NCI-H187 treated with DMSO at 0.1 percent for 48 hours (cell line): ENCODE measurements at places on chromosomes 6 and 20.

DNA sequence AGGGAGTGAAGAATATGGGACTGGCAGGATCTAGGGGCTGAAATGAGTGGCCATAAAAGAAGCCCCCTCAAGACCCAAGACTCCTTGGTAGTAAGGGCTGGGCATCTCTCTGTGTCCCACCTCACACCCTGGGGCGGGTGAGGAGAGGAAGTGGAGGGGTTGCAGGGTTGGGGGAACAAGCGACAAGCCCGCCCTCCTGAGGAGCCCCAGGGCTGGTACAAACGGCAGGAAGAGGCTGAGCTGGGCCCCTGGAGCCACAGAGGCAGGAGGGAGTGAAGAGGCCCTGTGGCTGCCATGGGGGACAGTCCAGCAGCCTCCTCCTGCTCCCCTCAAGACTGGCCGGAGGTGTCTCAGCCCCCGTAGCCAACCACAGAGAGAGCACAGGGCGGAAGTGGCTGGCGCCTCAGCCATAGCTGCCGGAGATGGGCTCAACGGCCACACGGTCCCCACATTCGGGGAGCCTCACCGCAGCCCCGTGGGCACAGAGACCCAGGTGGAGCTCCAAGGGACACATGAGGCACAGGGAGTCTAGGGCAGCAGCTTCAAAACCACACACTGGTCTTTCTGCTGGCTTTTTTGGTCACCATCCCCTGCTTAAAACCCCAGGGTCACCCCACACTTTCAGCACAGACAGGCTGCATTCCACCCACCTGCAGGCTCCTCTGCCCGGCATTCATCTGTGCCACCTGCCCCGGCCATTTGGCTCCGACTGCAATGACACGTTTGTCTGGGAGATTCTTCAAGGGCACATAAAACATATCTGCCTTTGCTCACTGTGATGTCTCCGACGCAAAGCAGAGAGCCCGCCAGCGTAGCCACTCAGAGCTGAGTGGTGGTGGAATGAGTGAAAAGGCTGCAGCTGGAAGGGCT lies 524 bp downstream of the C20orf203 start:
- DNase-seq, result no peak

DNA sequence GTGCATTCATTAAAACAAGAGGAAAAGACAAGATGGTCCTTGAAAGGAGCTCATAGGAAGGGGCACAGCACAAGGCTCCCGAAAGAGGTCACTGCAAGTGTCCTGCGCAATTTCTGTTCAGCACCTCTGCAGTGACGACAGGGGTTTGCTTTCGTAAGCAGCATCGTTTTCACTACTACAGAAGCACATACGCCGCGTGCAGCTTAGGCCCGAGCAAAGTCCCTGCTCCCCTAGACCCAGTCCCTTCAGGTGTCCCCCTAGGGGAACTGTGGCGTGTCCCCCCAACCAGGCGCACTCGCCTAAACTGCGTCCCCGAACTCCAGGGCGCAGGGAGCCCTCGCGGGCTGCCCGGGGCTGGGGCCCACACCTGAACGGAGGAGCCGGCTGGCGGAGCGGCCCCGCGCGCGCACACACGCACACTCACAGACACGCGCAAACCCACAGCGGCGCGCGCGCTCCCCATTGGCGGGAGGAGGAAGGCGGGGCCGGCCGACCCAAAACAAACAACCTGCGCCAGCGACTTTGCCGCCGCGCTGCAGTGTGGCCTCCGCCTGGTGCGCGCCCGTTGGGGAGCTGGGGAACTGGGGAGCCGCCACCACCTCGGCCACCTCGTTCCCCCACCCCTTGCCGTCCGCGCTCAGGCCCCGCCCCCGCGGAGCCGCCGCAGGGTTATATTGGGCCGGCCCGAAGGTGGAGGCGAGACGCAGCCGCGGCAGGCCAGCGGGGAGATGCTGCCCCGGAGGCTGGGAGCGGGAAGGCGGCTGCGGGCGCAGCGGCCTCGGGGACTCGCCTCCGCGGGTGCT lies at the start of gene FOXQ1:
Gene FOXQ1, plus strand, starts transcription at position 699 of the 803 bp plus-strand sequence. CDS start 607 bp downstream, outside the sequence.
- no peak for DNase-seq

GRCh38 chr20:10578607-10579006 lies 95.2 kb downstream of the JAG1 start:
- DNase-seq, result no peak

- no peak for DNase-seq
Observed at GRCh38 chr6:162770955-162771354, 43.2 kb downstream of the PACRG start.

DNA sequence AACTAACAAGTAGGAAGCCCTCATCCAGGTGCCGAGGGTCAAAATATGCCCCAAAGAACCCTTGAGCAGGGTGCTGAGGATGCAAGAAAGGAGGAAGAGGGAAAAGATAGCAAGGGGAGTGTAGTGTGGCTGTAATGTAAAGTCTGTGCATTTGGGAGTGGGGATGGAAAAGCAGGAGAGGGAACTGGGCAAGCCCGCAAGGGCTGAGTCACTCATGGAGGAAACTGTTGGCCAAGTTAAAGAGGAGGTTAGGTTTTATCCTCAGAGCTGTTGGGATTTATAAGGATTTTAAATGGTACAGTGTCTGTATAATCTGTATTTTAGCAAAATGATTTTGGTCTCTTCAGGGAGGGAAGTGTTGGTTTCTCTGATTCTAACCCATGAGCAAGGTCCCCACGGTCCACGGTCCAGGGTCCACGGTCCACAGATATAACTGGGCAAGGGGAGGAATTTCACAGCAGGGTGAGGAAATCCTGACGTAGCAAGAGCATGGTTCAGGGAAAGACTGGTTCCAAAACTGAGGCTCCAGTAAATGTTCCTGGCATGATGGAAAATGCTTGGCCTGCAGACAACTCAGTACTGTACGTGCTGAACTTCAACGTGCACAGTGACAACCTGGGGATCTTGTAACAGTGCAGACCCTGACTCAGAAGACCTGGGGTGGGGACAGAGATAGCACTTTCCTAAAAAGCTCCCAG lies 759.8 kb downstream of the PTPRT start:
- DNase-seq, result no peak

DNA sequence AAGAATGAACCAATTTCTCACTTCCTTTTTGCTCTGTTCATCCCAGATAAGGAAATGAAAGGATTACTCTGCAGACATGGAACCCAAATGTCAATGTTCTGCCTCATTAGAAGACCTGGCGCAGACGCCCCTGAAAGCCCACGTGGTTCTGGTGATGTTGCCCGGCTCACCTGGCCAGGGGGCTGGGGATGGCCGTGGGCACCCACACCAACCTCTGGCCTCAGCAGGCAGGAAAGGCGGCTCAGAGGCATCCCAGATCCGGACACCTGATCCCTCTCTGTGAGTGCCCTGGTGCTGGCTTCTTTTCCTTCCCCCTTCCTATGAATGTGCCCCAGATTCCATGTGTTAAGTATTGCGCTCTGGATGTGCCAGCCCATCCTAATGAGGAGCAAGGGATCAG lies 33.6 kb downstream of the CDH4 start:
- no peak for DNase-seq

- DNase-seq, result no peak
Observed at GRCh38 chr6:106617302-106617701, 12.0 kb downstream of the RTN4IP1 start.

- DNase-seq, result no peak
Observed at GRCh38 chr6:73547036-73547435, 26.2 kb upstream of the EEF1A1 start.

DNA sequence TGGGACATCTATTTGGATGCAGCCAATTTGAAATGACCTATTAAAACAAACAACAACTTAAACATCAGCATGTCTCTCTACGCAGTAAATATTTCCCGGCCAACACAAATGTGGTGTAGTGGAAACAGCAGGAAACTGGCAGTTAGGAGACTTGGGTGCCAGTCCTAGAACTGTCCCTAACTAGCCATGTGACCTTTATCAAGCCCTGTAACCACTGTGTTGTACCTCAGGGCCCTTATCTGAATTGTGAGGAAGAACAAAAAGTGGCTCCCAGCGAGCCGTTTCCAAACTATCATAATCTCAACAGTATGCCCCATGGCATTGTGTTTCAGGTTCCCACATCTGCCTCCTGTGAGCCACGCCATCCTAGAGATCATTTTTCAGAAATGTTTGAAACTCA lies 124.5 kb downstream of the IMPG1 start:
- DNase-seq, result no peak

- no peak for DNase-seq
Observed at GRCh38 chr6:168182908-168183612, 104.0 kb upstream of the FRMD1 start.

DNA sequence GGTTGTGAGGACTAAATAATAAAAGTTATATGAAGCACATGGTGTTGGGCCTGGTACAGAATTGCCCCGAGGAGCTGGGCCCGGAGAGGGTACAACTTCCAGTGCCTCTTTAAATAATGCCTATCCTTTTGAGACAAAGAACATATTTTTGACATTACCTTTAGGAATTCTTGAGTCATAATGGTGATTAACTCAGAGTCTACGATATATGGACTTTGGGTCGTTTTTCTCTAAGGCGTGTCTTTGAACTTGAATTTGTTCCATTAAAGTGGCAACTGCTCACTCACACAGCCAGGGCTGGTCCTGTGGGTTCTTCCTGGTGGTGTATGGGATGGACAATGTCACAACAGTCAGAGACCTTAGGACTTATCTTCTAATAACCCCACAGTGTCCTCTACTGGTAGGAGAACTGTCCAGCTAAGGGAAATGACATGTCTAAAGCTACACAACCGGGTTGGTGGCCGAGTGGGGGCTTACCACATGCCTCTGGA lies 106.5 kb downstream of the CDC5L start:
- DNase-seq, result no peak

- no peak for DNase-seq
Observed at GRCh38 chr6:53369876-53370515, 21.2 kb upstream of the ELOVL5 start.

- DNase-seq, result no peak
Observed at GRCh38 chr20:50522053-50522674, 12.0 kb downstream of the PTPN1 start.

DNA sequence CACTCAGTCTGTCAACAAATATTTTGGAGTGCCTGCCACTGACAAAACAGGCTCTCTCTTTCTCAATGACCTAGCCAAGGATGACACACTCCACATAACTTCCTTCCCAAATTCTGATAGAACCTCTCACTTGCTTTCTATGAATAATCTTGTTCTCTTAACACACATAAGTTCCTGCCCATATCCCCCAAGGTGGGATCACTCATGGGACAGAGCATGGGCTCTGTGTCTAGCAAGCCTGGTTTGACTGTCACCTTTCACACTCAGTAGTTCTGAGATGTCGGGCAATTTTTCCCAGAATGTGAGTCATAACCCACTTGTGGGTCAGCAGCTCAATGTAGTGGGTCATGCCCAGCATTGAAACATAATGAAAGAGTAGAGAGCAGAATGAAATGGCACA lies 78.1 kb downstream of the LRFN2 start:
- no peak for DNase-seq

GRCh38 chr6:161575523-161576254 lies 301.8 kb upstream of the AGPAT4 start:
- DNase-seq, result no peak

DNA sequence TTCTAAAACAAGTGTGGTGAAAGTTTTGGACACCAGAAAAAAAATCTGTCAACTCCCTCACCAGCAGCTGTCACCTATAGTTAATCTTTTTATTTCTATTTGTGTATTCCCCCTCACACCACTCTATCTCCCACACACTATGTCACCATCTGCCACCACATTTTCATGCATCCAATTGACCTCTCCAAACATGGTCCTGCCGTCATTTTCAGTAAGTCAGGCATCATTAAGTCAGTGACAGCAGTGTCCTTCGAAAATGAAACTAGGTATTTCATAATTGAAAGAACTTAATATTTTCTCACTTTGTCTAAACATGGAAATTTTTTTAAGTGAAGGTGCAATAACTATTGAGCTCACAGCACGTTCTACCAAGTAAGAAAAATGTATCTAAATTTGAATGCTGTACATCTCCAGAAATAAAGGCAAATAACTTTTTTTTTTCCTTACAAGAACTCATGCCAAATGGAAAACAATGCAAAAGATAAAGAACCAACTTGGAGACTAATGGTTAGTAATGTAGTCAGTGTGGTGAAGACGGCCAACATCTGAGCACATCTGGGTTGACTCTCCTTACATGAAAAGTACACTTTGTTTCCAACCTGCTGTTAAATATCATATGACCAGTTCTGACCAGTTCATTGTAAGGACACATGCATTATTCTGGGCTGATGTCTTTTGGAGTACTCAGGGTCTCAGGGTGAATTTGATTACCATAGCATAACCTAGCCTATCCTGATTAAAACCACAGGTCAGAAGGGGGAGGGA lies 623.3 kb upstream of the MANEA start:
- DNase-seq, result no peak

DNA sequence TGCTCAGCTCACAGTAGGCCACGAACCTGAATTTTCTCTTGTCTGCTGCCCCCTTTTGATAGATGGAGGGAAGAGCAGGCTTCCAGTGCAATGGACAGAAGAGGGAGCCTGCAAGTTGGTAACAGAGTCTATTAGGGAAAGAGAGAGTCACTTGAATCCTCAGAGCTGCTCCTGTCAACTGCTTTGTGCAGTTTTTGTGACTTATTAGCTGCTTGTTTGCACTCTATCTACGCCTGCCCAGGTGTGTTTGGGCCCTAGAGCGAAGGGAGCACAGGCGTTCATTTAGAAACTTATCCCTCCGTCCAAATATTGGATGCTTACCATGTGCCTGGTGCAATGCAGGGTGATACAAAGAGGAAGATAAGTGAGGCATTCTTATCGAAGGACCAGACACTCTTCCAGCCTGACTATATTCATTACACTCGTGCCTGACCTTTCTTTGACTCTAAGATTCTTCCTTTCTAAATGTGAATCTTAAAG lies 11.6 kb upstream of the SLC2A12 start:
- peak; percentile 56 for DNase-seq

DNA sequence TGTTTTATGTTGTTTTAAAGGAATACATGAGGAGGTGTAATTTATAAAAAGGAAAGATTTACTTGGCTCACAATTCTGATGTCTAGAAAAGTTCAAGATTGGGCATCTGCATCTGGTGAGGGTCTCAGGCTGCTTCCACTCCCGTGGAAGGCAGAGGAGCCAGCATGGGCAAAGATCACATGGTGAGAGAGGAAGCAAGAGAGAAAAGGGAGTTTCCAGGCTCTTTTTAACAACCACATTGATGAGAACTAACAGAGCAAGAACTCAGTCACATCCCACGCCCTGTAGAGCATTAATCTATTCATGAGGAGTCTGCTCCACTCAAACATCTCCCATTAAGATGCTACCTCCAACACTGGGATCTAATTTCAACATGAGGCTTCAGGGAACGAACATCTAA lies 1666.3 kb downstream of the HACE1 start:
- no peak for DNase-seq

DNA sequence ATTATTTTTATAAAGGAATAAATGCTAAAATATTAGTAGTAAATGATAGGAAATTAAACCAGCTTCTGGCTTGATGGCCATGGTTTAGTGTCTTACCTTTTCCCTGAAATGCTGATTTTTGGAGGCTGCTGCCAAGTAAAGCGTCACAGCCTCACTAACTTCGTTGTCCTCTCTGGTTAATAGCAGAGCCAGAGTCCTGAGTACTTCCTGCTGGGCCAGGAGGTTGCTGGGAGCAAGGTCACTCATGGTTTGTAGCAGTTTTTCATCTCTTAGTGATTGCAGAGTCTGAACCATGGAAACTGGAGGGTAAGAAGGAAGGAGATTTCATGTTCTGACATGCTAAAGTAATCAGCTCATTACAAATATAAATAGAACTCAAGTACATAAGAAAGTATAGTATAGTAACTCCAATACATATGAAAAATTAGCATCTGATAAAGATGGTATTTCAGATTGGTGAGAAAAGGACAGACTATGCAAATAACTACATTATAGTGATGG lies 26.5 kb upstream of the ARMH2 start:
- no peak for DNase-seq

GRCh38 chr20:46188866-46189541 lies 70.9 kb downstream of the CD40 start:
- no peak for DNase-seq

- no peak for DNase-seq
Observed at GRCh38 chr6:167565884-167566599, 241.2 kb downstream of the TTLL2 start.
